Cerebellar cortex (tissue), 1 donor: ENCODE measurements at places on chromosomes 5 and 9.
A peak's percentile ranks its signal among the peaks of the same experiment; 100 is the strongest.

- no peak for DNase-seq
Measured at GRCh38 chr5:174693697-174694385, 30.5 kb upstream of the MSX2 start.

GRCh38 chr5:130168211-130168610, 263.9 kb downstream of the CHSY3 start:
- no peak for DNase-seq

DNA sequence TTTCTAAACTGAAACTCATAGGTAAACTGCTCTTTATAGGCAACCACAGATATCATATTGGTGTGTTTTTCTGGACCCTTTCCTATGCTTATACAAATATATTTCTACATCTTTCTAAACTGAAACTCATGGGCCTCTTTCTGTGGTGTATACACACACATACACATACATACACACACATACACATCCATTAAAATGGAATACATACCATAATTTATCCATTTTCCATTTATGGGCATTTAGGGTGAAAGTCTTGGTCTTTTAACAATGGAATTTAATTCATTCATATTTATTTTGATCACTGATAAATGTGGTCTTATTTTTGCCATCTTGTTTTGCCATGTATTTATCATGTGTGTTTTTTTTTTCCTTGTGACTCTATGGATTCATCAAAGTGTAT, 44.1 kb downstream of the SLC22A5 start:
- no peak for DNase-seq

GRCh38 chr9:89802781-89803355, 198.1 kb downstream of the GADD45G start:
- no peak for DNase-seq

- no peak for DNase-seq
Measured at GRCh38 chr5:40547994-40548575, 131.6 kb upstream of the PTGER4 start.

DNA sequence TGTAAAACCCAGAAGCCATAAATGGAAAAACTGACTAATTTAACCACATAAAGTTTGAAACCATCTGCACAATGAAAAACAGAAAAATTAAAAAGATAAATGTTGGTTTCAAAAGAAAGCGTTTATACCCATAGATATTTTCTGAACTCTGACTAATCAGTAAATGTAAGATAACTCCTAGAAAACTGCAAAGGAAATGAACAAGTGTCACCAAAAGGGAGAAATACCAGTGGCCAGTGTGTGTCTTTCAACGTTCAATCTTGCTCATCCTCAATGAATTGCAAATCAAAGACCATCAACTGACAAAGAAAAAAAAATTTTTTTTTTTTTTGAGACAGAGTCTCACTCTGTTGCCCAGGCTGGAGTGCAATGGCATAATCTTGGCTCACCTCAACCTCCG, 180.1 kb downstream of the SYK start:
- DNase-seq, result no peak

DNA sequence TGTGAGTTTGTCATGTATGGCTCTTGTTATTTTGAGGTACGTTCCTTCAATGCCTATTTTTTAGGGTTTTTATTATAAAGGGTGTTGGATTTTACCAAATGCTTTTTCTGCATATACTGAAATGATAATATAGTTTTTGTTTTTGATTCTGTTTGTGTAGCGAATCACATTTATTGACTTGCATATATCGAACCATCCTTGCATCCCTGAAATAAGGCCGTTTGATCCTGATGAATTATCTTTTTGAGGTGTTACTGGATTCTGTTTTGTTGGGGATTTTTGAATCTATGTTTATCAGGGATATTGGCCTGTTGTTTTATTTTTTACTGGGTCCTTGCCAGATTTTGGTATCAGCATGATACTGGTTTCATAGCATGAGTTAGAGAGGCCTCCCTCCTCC, 25.9 kb downstream of the SELENOP start:
- no peak for DNase-seq

GRCh38 chr5:115968770-115969169, 6.5 kb downstream of the LVRN start:
- no peak for DNase-seq

- no peak for DNase-seq
Measured at GRCh38 chr5:116529615-116530014, 45.0 kb downstream of the SEMA6A start.

DNA sequence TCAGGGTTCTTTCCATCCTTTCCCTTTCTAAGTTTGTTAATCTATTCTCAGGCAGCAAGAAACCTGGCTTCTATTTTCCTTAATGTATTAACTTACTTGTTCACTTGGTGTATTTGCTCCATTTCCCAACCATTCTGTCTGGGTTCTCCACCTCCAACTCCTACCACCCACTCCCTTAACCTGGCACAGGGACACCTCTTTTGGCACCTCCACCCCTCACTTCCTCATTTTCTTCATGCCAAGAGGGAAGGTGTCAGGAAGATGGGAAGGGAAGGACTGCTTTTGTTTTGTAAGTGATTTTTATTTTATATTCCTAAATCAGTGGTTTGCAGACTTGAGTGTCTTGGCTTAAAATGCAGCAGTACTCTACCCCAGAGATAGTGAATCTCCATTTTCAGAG, 166.1 kb downstream of the TRIO start:
- DNase-seq, result no peak

GRCh38 chr9:89863837-89864236, 259.0 kb downstream of the GADD45G start:
- no peak for DNase-seq

- no peak for DNase-seq
Measured at GRCh38 chr9:25396828-25397227, 281.4 kb downstream of the TUSC1 start.

DNA sequence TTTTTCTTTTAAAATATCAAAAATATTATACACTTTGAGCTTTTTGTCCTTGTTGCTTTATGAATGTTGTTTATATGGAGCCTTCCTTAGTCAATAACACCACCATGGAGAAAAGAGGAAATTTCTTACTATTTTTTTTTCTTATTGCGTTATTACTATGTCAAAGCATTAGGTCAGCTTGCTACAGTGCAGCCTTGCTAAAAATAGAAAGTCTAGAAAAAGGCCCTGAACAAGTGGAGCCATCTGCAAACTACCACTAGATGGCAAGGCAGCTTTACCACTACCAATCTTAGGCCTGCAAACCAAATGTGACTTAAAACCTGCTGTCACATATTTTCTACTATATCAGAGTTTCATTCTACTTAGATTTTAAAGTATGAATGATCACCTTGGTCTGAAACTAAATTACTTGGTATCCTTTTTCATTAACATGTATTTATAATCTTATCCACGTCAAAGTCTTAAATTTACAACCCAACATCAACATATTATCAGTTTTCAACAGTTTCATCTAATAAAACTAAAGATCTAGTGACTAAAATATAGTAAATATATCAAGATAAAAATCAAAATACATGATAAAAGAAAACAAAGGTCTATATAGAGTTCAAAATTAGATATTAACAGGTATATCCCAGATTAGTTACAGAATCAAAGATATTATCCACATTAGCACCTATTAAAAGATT, 113.1 kb upstream of the ACOT12 start:
- peak; percentile 97 for DNase-seq

DNA sequence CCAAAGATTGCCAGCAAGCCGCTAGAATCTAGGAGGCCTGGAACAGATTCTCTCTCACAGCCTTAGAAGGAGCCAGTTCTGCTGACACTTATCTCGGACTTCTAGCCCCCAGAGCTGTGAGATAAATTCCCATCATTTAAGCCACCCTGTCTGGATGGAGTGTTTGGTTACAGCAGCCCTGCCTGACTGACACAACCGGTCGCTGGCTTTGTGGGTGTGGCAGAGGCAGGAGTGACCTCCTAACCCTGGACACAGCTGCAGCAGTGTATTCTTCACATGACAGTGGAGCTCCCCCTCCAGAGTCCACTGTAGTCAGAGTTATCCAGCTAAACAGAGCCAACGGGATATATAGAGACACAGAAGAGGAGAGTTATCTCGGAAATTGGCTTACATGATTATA, 21.2 kb upstream of the IL17B start:
- DNase-seq, result no peak

GRCh38 chr5:67235399-67236110, 39.0 kb upstream of the CD180 start:
- DNase-seq, result no peak

DNA sequence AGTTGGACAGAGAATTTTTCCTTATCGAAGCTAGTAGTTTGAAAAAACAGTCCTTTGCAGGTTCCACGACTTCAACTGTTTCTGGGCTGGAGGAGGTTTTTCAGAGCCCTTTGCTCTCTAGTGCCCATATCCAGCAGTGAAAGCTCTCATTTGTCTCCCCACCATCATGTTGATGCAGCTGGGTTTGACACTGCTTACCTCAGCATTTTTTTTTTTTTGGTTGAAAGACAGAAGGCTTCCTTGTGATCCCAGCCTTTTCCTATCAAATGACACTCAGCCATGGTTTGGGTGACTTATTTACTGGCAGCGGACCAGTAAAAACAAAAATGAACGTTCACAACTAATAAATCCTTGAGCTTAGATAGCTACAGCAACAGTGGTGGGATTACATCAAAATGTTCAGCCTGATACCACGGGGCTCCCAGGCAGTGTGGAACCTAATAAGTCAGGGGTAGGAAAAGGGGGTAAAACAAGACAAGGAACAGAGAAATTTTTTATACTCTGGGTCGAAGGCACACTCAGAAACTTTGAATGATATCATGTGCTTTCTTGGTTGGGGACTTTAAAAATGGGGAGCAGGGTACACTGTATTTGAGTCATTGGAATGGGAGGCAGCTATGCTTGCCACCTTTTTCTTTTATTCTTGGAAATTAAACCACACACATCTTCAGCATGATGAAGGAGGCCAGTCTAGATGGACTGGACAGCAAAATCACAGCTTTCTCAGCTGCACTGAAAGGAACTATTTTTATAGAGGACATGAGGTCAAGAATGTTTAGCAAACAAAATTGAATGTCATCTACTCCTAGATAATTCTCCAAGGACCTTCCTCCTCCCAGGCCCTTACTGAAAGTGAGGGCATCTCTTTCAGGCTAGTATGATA, 308.9 kb upstream of the MPDZ start:
- DNase-seq, result no peak

DNA sequence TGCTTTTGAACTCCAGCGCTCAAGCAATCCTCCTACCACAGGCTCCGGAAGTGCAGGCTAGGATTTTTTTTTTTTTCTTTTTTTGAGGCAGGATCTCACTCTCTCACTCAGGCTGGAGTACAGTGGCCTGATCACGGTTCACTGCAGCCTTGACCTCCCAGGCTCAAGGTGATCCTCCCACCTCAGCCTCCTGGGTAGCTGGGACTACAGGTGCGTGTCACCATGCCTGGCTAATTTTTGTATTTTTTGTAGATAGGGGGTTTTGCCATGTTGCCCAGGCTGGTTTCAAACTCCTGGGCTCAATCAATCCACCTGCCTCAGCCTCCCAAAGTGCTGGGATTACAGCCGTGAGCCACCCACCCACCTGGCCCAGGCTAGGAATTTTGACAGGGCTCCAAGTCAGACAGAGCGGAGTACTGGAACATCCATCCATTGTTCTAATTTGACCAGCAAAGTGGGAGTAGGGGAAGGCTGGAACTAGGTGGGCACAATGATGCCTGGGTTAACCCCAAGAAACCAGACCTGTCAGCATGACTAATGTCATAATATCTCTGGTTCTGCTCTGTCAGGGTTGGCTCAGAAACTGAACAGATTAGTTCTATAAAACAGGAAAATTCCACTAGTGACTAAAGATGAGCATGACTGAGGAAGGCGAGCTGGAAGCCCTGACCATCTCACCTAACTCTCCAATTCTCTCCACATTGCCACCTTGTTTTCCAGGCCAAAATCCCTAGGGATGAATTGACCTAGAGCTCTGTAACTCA, 9.2 kb downstream of the ZBTB5 start:
- no peak for DNase-seq

GRCh38 chr5:12413585-12413984, 509.3 kb upstream of the CTNND2 start:
- DNase-seq, result no peak

DNA sequence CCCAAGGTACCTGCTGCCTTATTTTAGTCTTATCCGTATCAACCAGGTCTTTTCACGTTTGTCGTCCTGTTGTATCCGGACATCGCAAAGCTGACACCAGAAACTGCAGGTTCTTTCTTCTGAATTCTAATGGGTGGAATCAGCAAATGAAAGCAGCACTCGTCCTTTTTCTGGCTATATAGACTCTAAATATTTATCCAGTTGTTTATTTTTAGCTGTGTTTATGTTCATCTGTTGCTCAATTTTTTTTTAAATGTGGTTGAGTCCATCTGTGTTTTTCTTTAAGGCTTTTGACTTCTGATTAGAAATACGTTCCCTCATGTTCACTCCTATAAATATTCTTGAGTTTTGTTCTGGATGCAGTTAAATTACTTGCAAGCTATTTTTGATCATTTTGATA, 831.7 kb downstream of the MTRR start:
- DNase-seq, result no peak

- DNase-seq, result no peak
Measured at GRCh38 chr9:4106081-4106759, 193.6 kb downstream of the GLIS3 start.

- no peak for DNase-seq
Measured at GRCh38 chr5:16461782-16462181, 3.8 kb downstream of the ZNF622 start.

DNA sequence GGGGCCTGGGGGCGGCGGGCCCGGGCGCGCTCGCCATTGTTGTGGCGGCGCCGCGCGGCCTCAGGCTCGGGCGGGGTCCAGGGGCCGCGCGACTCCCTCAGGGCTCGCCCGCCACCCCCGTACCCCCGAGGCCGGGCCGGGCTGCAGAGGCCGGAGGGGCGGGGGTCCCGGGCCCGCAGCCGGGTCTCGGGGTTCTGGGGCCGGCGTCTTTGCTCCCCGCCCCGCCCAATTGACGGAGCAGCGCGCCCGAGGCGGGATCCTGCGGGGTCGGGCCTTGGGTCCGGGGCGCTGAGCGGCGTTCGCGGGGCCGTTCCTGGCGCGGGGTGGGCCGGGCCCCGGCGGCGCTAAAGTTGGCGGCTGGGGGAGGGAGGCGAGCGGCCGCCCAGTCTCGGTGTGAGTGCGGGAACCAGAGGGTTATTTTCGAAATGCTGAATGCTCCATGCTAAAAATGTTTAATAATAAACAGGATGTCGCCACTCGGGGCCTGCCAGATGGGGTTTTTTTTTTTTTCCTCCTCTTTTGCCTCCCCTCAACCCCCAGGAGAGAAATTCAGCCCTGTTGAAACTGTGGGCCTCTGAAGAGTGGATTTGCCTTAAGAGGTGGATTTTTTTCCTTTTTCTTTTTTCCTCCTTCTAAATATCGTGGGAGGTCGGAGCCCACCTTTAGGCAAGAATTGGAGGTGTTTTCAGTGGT, 724 bp downstream of the PRRC2B start:
- no peak for DNase-seq

GRCh38 chr9:38017149-38017884, 51.7 kb downstream of the SHB start:
- peak; percentile 70 for DNase-seq

- DNase-seq, result no peak
Measured at GRCh38 chr5:55338810-55339243, 31.0 kb downstream of the MTREX start.

- no peak for DNase-seq
Measured at GRCh38 chr9:14205463-14205862, 108.5 kb downstream of the NFIB start.

GRCh38 chr5:94469894-94470329, 148.5 kb downstream of the KIAA0825 start:
- DNase-seq, result no peak

GRCh38 chr5:151721087-151721646, 34.5 kb upstream of the SPARC start:
- no peak for DNase-seq
